ENCODE measurements at places on chromosomes 7 and 10.

DNA sequence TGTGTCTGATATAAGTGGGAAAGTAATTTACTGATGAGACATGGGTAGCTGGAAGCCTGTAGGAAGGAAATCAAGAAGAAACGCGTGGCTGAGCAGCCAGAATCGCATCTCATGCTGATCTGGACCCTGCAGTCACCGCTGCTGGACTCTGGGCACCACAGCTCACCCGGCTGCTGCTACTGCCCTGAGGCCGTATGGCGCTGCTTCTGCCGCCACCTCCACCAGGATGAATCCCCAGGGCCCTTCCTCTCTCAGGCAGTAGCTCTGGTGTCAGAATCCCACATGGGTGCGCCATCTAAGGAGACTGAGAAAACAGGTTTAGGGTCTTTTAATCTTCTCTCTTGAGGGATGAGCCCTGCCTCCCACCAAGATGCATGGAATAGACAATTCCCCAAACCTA lies 70.3 kb upstream of the AGK start:
- no peak for DNase-seq

DNA sequence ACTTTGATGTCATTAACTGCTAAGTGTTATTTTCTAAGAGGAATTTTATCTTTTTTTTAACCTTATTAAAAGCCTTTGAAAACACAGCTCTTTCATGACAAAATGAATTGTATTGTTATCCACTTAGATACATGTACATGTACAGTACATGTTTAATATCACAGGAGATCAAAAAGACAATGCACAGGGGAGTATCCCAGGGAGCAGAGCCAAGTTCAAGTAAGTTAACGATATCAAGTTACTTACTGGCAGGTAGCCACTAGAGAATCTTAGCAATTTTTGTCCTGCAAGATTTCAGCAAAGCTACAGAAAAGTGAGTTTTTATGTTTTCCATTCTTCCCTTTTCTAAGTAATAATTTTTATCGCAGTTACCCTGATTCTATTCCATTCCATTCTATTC lies 33.9 kb upstream of the ARL4A start:
- no peak for DNase-seq

DNA sequence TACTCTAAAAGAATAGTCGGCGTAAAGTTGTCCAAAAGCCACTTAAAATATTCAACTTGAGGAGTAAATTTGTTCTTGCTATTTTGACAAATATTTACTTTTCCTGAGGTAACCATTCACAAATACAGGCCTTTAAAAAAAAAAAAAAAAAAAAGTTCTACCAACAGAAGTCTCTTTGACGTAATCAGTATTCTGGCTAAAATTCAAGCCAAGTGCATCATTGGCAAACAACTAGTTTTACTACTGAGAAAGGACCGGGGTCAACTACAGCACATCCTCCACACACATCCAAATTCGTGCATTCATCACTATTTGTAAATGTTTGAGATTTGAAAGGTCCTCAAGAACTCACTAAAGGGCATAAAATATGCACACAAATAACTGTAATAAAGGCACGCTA lies 2.0 kb downstream of the OAT start:
- no peak for DNase-seq

- no peak for DNase-seq
Observed at GRCh38 chr10:132749371-132749795, 36.6 kb downstream of the NKX6-2 start.

DNA sequence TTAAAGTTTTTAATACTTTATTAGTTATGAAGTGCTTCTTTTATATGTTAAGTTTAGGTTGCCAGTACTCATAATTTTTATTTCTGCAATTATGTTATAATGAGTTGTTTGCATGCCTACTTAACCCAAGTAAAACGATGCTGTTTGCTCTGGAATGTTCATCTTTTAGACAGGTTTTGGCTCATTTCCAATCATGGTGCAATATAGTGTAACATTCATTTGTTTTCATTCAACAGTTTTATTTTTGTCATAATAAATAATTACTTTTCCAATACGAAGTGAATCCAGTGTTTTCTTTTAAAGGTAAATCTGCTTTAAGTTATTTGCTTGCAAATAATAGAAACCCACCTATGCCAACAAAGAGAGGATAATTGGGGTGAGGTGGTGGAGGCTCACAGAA lies 22.1 kb downstream of the ARL5B start:
- DNase-seq = no peak

GRCh38 chr10:111125102-111125501 lies 48.3 kb downstream of the ADRA2A start:
- DNase-seq = no peak

- DNase-seq = no peak
Observed at GRCh38 chr10:110858297-110858934, 13.3 kb upstream of the PDCD4 start.

DNA sequence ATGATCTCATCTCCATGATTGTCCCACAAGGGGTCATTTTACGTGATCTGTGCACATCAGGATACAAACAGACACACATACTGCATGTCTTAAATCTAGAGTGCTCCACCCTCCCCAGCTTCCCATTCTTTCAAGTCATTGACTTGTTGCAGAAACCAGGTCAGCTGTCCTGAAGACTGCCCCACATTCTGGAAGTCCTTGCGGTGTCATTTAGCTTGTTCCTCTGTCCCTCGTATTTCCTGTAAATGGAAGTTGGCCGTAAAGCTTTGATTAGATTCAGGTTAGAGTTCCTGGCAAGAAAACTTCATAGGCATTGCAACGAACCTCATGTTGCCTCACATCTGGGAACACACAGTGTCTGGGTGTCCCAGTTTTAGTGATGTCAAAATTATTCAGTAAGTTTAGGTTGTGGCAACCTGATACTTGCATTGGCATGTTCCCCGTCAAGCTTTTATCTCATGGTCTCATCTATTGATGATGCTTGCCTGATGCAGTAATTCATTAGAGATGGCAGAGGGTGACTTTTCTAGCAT lies 417.4 kb upstream of the GALNT17 start:
- no peak for DNase-seq

DNA sequence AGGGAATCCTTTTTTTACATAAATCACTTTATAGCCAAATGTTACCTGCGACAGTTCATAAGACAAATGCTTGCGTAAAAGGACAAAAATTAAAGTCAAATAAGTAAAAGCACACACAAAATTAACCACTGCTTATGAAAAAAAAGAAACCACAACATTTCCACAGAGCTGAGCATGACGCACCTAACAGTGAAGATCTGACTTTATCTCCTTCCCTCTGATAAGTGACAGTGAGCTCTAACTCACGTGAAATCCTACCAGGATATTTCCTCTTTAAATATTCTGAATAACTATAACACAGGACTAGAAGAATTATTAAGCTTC lies 225.5 kb downstream of the SFMBT2 start:
- DNase-seq = no peak

- no peak for DNase-seq
Observed at GRCh38 chr7:35418716-35419390, 165.0 kb upstream of the TBX20 start.

- DNase-seq = no peak
Observed at GRCh38 chr10:132548106-132548823, 10.7 kb downstream of the INPP5A start.

GRCh38 chr10:94428766-94429707 lies 26.7 kb downstream of the TBC1D12 start:
- no peak for DNase-seq

DNA sequence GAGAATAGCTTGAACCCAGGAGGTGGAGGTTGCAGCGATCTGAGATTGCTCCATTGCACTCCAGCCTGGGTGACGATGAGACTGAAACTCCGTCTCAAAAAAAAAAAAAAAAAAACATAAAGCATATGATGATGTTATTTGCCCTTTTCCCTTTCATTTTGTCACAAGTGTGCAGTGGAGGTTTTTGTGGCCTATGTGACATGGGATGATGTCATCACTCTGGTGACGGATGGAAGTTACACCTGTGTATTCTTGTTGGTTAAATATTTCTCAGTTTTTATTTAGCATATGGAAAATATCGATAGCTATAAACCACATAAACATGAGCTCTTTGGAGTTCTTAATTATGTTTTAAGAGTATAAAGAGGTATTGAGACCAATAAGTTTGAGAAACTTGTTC lies 71.8 kb upstream of the EMX2 start:
- DNase-seq = no peak

- no peak for DNase-seq
Observed at GRCh38 chr7:20299647-20300312, 30.9 kb upstream of the ITGB8 start.

- no peak for DNase-seq
Observed at GRCh38 chr7:85489498-85489897, 302.6 kb upstream of the SEMA3D start.

DNA sequence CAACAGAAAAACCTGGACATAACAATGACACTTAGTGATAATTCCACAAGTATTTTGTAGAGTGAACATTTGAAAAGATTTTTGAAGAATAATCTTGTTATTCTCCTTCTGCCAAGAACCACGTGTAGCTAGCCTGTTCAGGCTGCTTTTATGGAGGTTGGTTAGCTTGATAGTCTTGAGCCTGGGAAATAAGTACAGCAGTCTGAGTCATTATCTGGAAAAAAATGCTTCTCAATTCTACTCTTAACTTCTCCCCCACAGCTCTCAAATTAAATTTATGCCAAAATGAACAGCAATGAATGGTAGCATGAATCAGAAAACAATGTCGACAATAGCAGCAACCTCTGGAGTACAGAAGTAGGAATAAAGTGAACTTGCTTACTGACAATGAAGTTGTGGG lies 63.2 kb downstream of the GPR37 start:
- no peak for DNase-seq

Measured in GM12892 (cell line).